ENCODE measurements at places on chromosomes 16 and 17. TPM values are rescaled to one million over a fixed set of nuclear protein-coding genes. Genes with fewer than 3 reads are reported as not detected.

Gene TSPOAP1
- polyA plus RNA-seq, result 7.2 TPM

Gene ADGRG1
- 36.3 TPM for polyA plus RNA-seq

Gene KIF2B
- polyA plus RNA-seq, result not detected

Gene OSGIN1
- polyA plus RNA-seq, result 8.1 TPM

DNA sequence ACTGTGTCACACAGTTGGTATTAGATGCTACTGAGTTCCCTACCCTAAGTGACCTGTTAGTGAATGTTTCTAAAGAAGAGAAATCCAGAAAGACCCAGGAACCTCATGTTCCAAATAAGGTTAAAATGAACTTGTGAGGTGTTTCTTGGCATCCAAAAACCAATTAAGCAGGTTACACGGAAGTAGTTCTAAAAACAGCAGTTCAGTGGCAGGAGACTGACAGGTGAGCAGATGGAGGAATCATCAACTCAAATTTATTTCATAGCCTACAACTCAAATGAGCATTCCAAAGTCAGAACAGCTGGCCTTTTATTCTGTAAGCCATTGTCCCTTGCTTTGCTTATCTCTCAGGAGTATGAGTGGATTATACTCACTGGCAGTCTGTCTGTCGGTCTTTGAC, 188.3 kb downstream of the IRX3 start:
- no peak overlapping the region for H3K4me3 ChIP-seq
- no peak overlapping the region for H3K27ac ChIP-seq
- no peaks in the 10 kb centered on the region for H3K36me3 ChIP-seq

- no peak overlapping the region for H3K27ac ChIP-seq
- DNase-seq, result no peak
- H3K4me3 ChIP-seq, result no peak overlapping the region
- no peaks in the 10 kb centered on the region for H3K36me3 ChIP-seq
- H3K27me3 ChIP-seq, result peaks cover 8% of the 10 kb centered on the region
- peaks cover 30% of the 10 kb centered on the region for H3K4me1 ChIP-seq
These were observed 1.5 kb upstream of the ARHGDIG start for GRCh38 chr16:278863-279366.

GRCh38 chr17:55931446-55931845, 180.6 kb downstream of the PCTP start:
- no peaks in the 10 kb centered on the region for H3K4me1 ChIP-seq
- no peak for DNase-seq
- no peaks in the 10 kb centered on the region for H3K36me3 ChIP-seq
- H3K4me3 ChIP-seq, result no peak overlapping the region

DNA sequence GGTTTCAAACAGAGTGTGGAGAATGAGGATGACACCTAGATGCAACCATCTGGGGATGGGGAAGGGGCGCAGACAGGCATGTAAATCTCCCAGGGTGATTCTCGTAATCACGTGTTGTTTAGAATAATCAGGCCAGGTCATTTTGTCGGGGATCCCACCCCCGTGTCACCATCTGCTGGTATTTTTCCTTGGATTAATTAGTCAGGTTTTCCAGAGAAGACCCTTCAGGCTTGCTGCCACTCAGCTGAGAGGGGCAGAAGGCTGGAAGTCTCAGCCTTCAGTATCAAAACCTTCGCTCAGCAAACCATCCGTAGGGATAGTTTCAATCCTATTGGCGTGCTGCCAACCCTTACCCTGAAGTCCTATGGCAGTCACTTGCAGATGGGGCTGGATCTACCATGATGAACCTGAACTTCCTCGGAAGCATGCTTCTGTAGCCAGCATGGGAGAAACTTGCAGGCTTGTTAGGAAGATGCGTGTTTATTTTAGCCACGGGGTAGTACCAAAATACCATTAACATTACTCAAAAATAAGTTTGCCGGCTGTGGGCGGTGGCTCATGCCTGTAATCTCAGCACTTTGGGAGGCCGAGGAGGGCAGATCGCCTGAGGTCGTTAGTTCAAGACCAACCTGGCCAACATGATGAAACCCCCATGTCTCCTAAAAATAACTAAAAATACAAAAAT, 7.5 kb upstream of the ADCY9 start:
- no peaks in the 10 kb centered on the region for H3K4me1 ChIP-seq
- no peak for DNase-seq
- no peaks in the 10 kb centered on the region for H3K27me3 ChIP-seq

GRCh38 chr16:85631802-85632393, 18.8 kb downstream of the GSE1 start:
- H3K27ac ChIP-seq, result peak overlapping the region; percentile 4
- peaks cover 9% of the 10 kb centered on the region for H3K36me3 ChIP-seq
- no peaks in the 10 kb centered on the region for H3K27me3 ChIP-seq

DNA sequence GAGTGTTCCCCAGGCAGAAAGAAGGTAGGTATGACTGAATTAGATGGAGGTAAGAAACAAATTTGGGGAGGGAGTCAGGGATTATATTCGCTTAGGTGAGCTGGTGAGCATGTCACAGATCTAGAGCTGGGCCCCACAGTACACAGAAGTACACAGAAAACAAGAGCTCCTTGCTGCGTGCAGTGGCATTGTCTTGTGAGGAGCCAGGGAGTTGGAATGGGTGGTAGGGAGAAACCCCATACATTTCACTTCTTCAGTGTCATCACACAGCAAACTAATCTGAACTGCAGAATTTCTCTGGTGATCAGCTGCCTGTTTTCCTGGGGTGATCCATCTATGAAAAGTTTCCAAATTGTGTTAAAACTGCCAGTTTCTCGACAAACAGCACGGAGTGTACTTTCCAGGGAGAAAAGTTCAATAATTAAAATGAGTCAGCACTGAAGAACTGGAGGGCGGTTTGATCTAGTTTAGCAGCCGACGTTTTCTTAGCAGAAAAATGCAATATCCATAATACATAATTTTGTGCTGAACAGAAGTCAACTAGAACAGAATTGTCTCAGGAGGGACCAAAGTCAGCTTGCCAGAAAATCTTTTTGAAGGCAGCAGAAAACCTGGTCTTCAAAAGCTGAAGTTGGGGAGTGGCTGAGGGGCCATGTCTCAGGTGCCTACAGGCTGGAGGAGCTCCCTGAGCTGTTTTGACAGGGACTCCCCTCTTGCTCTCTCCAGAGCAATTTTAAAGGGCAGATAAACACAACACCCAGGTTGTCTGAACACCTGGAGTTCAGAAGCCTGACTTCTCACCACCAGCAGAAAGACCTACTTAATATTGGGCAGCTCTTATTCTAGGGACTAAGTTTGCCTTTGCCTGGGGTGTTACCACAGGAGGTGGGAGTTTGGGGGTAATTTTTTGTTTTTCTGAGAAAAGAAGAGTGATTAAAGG, 448.6 kb downstream of the CA10 start:
- no peaks in the 10 kb centered on the region for H3K27me3 ChIP-seq
- H3K4me3 ChIP-seq, result no peak overlapping the region
- H3K4me1 ChIP-seq, result no peaks in the 10 kb centered on the region

- H3K27me3 ChIP-seq, result peaks cover 4% of the 10 kb centered on the region
- H3K36me3 ChIP-seq, result no peaks in the 10 kb centered on the region
- H3K27ac ChIP-seq, result no peak overlapping the region
- no peak overlapping the region for H3K4me3 ChIP-seq
- DNase-seq, result no peak
These were observed 8.3 kb downstream of the TUBB3 start for GRCh38 chr16:89931305-89931896.

DNA sequence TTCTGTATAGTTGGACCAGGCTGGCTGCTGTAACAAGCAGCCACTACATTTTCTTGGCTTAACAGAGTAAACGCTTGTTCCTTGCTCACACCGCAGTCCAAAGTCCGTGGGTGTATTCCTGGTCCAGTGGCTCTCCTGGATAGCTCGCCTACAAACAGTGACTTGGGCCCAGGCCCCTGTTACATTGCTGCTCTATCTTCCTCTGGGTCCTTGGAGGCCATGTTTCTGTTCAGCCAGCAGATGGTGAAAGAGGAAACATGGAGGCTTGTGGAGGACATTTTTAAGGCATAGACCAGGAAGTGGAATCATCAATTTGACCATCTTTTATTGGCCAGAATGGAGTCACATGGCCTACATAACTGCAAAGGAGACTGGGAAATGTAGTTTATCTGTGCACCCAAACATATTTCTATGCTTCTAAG, 55.1 kb downstream of the ATP2C2 start:
- no peak overlapping the region for H3K4me3 ChIP-seq
- DNase-seq, result no peak
- no peaks in the 10 kb centered on the region for H3K4me1 ChIP-seq
- H3K27ac ChIP-seq, result no peak overlapping the region
